ENCODE measurements at places on chromosomes 1 and 21.
A peak's percentile ranks its signal among the peaks of the same experiment; 100 is the strongest.

DNA sequence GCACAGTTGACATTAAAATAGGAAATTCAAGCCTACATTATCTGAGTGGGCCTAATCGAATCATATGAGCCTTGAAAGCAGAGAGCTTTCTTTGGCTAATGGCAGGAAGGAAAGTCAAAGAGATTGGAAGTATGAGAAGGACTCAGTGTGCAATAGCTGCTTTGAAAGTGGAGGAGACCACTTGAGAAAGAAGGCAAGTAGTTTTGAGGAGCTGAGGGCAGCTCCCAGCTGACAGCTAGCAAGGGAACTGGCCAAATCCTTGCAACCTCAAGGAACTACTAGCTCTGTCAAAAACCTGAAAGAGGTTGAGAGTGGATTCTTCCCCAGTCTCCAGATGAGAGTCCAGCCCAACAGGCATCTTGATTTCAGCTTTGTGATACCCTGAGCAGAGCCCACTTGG, 149.0 kb upstream of the CACYBP start:
- no peak for DNase-seq

DNA sequence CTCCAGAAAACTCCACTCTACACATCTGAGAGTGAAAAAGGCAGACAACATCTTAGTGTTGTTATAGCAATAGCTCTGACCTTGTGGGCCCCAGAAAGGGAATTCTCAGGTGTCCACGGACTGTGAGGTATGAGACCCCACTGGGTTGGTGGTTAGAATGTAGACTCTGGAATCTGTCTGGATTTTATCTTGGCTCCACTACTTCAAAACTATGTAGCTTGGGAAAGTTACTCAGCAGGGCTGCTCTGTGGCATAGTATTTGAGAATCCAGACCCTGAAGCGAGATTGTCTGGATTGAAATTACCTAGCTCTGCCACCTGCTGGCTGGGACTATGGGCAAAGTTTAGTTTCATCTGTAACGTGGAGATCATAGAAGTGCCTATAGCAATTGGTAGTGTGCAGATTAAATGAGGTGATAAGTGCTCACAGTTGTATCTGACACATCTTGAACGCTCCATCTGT, 25.8 kb downstream of the PRDM2 start:
- DNase-seq = peak; percentile 34

DNA sequence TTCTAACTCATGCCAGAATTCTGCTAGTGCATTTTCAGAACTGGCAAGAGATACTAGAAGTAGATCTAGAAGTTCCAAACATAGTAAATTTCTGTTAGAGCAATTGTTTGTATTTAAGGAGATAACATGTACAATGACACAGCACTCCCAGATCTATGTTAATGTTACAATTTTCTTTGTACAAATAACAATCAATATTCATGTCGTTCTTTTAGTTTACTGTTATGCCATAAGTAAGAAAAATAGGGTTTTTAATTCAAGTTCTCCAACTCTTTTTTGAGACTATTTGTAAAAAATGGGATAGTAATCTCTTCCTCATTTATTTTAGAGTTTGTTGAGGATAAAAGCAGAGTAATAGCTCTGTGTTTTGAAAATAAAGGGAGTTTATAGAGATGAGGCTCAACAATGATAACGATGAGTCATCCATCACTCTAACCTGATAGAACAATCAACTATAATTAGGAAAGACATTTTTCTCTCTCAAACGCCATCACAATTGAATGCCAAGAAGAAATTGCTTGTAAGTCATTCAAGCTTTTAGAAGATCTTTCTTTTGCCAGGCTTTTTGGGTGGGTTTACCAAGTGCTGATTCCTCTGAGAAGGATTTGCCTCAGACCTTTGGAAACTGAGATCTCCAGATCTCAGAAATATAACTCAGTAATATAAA, 638 bp downstream of the CD84 start:
- DNase-seq = no peak

DNA sequence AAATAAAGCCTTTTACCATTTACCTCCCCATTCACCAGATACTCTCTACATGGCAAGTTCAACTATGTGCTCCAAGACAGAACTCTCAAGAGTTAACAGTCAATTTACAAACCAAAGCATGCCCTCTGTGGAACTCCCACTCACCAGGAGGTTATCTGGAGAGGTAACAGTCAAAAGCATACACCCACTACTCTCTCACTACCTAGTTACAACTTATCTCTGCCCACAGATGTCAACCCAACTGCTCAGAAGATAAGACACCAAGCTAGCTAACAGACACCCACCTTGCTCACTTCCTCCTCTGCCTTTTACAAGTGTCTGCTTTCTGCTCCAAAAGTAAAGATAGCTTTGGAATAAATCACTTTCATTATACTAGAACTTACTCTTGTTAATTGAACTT, 131.0 kb downstream of the TRIM33 start:
- no peak for DNase-seq

- DNase-seq = peak; percentile 71
Measured at GRCh38 chr1:227315629-227316346, 2.5 kb downstream of the CDC42BPA start.

- no peak for DNase-seq
Measured at GRCh38 chr1:90407737-90408136, 309.4 kb downstream of the BARHL2 start.

- DNase-seq = no peak
Measured at GRCh38 chr1:55055951-55056631, 16.7 kb downstream of the PCSK9 start.

DNA sequence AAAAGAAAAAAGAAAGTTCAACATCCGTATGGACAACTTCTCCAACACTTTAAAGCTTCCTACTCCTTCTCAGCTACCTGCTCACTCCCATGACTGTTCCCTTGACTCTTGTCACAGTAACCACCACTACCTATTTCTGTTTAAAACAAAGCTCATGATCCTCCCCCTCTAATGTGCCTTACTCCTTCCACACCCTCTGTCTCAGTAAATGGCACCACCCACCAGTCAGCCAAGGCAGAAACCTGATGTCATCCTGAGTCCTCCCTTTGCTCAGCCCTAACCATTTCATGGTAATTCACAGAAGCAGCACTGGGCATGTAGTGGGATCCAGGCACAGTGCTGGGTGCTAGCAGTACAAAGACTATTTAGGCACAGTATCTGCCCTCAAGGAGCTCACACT, 63.0 kb upstream of the PPM1J start:
- DNase-seq = no peak

GRCh38 chr1:21451981-21452411, 12.1 kb downstream of the NBPF3 start:
- DNase-seq = no peak

- no peak for DNase-seq
Measured at GRCh38 chr1:226304291-226304955, 4.5 kb downstream of the LIN9 start.

- DNase-seq = no peak
Measured at GRCh38 chr1:15836772-15837669, 10.5 kb upstream of the SPEN start.

GRCh38 chr1:228146417-228147150, 3.1 kb upstream of the GJC2 start:
- DNase-seq = no peak

DNA sequence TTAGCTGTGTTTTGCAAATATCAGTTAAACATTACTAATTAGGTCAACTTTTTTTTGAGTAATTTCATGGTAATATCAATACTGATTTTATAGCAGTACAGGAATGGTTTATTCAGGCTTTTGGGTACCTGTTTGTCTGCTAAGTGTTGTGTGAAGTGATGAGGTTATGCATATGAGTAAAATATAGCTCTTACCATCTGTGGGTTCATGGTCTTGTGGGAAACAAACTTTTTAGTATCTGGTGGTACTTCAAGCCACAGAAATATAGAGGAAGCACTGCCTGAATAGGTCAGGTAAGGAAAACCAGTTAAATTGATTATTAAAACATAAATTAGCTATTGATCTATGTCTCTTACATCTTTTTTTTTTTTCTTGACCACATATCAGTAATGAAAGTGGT, 113.9 kb downstream of the RABGAP1L start:
- no peak for DNase-seq
